Cortex of kidney (tissue), 1 donor: ENCODE measurements at places on chromosomes 6 and 20.

GRCh38 chr6:37069639-37070038, 64.2 kb downstream of the FGD2 start:
- DNase-seq: no peak

DNA sequence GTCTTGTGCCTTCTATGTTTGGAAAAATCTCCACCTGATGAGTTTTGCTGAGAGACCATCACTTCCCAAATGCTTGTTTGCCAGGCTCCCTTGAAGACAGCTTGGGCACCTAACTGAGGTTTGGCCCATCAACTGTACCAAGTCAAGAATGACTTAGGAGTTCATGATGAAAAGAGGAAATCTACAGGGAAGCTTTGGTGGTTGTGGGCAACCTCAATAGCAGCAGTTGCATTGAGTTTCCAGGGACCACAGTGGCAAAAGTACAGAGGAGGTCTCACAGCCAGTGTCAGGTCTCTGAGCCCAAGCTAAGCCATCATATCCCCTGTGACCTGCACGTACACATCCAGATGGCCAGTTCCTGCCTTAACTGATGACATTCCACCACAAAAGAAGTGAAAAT, 49.7 kb upstream of the PHACTR1 start:
- no peak for DNase-seq

- DNase-seq: no peak
Measured at GRCh38 chr20:41357424-41358163, 9.0 kb downstream of the EMILIN3 start.

GRCh38 chr20:21510414-21511384, 3.2 kb downstream of the NKX2-2 start:
- DNase-seq: no peak

- no peak for DNase-seq
Measured at GRCh38 chr20:59334651-59335300, 34.4 kb downstream of the EDN3 start.

DNA sequence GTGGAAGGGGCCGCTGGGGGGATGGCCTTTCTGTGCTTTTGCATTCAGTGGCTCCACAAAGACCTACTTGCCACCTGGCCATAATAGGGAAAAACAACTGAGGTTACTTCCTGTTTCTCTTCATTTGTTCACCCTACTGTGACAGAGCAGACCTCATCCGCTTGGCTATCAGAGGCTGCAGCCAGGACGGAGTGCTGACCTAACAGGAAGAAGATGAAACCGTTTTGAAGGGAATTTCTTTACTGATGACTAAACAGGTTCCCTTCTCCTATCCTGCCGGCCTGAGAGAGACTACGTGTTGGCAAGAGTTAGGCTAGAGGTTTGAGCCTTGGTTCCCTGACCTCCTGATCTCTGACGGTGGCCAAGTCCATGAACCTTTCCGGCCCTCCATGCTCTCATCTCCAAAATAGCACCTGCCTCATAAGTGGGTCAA, 21.3 kb downstream of the PRR18 start:
- DNase-seq: no peak

DNA sequence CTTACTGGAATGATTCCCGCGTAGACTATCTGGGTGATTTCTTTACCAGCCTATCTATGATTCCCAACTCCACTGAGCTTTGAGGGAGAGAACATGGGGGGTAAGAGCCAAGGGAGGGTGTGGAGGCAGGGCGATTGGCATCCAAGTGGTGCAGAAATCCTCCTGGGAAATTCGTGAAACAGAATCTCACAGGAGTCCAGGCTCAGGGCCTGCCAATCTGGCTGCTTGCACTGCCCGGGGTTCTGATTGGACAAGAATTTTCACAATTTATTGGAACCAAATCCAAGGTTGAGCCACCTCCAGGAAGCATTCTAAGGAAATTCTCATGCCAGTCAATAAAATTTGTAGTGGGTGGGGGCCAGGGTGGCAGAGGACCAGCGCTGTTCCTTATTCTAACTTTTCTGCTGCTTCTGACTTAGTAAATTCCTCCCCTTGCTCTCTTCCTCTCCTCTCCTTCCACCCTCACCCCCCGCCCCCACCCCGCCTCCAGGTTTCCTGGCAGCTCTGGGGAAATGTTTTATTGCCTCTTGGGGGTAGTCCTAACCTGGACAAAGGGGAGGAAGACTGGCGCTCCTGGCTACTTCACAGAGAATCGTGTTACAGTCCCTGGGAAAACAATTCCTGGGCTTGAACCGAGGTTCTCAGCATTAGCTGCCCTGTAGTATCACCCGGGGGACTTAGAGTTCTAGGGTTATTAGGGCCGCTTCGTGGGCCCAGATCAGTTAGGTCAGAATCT, 3.1 kb downstream of the BMP6 start:
- DNase-seq: no peak

GRCh38 chr6:166008441-166009369, 158.9 kb downstream of the TBXT start:
- DNase-seq: no peak

- no peak for DNase-seq
Measured at GRCh38 chr6:11527274-11527870, 10.2 kb upstream of the TMEM170B start.

DNA sequence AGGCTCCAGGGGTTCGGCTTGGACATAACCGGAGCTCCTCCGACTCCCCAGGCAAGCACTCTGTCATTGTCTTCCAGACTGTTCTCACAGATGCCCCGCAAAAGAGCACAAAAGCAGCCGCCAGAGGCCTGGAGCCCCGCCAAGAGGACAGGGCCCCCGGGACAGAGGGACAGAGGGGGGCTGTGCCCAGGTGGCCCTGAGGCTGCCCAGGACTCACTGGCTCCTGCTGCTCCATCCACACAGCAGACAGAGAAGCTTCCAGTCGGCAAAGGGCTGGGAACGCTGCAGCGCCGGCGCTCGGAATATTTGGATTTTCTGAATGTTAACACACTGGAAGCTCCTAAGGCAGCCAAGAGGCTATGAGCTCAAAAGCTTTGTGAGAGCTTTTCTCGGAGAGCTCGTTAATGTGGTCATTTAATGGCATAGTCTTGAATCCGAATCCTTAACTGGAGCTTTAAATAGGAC, 68.0 kb upstream of the QKI start:
- DNase-seq: no peak

DNA sequence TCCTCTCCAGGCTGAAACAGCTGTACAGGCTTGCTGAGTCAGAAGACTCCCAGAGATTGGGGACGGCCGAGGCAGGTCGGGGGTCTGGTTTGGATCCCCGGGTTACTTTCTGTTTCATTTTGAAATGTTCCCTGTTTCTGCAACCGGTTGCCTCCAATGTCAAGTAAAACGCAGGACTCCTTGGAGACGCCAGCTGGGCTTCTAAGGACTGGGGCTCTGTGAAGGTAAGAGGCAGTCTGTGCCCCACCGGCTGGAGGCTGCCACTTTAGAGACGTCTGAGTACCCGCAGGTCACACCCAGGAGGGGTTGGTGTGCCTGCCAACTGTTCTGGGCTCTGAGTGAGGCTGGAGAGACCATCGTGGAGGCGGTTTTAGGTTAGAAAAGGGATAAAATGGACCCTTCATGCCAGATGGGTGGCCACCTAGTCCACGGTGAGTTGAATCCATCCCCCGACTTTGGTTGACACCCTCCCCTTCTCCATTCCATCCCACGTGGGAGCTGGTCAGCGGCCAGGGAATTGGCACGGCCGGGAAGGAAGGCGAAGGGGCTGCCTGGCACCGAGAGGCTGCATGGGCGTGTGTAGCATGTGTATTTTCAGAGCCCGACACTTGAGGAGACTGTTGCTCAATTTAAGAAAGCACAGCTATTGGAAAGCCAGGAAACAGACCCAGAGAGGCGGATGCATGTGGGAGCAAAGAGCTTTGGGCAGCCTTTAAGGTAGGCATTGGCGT, 240.9 kb downstream of the PHACTR1 start:
- DNase-seq: no peak

DNA sequence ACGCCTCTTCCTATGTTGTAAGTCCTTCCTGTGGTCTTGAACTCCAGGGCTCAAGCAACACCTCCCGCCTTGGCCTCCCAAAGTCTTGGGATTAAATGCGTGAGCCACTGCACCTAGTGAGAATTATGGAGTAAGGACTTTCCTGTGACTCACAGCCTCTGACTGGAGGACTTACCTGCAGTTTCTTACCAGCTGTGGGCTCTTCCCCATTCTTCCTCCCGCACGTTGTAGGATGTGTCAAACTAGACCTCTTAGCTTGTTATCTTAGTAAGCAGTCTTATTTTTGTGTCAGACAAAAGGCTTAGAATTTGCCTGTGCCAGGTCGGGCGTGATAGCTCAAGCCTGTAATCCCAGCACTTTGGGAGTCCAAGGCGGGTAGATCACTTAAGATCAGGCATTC, 30.9 kb downstream of the BAK1 start:
- no peak for DNase-seq

DNA sequence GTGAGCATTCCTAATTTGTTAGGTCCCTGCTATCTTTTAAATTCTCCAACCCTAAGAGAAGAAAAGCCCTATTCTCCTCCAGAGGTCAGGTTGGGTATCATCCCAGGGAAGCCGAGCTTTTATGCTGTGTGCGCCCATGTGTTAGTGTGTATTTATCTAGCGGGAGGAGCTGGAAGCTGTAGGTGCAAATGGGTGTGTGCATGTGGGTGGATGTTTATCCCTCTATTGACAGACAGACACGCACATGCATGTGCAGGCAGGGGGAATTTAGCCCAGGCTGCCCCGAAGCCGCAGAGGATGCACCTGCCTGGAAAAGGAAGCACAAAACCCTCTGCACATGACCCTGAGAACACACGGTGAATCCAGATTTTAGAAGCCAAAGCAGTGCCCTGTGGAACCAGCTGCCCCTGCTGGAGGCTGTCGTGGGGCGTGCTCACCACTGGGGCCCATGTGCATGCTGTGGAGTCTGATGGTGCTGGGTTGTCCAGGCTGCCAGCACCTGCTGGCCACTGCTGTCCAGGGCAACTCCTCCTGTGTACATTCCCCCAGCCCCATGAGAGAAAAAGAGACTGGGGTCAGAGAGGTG, 397.5 kb downstream of the TAF4 start:
- no peak for DNase-seq

GRCh38 chr6:74598462-74599393, 607.1 kb downstream of the COL12A1 start:
- no peak for DNase-seq

GRCh38 chr20:39516964-39517363, 554.8 kb downstream of the DHX35 start:
- DNase-seq: no peak

DNA sequence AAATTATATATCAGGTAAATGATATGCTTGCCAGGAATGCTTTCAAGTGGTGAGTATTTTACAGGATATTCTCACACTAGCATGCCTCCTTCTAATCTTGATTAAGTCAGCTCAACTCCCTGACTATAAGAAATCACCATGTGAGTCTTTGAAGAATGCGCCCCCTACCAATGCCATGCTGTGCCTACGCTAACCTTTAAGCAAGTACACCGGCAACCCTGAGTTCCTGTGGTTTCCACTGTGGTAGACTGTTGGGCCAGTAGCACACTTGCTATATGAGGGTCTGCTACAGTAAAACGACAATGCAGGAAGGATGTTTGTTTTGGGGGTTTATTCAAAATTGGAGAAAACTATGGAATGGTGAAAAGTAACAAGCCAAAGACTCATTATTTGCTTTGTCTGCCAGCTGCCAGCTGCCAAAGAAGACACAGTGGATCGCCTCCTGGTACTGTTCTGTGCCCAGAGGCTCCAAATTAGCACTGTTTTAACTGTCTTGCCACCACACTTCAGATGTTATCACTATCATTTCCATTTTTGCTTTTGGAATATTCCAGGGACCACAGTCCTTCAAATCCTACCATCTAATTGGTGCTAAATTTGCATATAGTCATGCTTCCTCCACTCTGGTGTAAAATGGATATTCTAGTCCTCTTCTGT, 333.5 kb downstream of the RNGTT start:
- no peak for DNase-seq

DNA sequence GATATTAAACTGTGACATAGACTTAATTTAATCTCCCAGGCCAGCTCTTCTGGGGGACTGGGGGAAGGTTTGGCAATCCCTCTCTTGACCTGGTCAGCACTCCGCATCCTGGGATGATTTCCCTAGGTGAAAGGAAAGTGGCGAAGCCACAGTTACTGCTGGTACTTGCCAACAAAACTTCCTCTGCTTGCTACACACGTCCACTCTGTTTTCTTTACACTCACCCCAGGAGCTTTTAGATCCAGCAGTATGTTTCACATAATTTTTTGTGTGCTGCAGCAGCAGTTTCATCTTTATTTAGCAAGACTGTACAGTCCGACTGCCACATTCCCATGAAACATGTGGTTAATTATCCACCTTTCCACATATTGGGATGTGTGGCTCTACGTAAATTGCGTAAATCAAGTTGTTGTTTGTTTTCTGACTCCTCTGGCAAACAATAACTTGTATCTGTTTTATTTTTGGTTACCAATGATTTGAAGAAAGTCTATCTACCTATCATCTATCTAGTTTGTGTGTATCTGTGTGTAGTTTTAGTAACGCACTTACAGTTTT, 284.0 kb downstream of the PHF3 start:
- DNase-seq: no peak

DNA sequence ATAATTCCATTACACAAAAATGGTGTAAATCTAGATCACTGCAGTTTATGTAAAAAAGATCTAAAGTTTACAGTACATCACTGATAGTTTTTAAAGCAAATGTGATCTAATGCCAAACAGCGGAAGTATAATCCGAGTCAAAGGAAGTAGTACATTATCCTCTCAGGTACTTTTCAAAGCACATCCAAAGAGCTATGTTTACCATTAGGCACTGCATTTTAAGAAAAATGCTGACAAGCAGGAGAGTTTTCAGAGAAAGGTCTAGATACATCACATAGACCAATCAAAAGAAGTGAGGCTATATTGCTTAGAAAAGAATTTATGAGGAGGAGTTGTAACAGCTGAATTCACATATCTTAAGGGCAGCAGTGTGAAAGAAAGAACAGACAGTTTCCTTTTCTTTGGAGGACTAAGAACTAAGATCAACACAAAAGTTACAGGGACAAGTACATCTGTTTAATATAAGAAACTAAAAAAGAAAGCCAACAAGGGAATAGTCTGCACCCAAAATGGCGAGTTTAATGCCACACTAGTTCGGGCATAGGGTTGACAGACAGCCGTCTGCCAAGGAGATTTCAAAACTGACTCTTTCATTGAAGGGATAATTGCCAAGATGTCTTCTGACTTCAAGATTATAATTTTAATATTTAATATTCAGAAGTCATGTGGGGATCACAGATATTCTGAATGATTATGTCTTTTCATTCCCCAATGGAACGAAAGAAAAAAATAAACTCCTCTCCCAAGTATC, 1.4 kb downstream of the ZNF184 start:
- no peak for DNase-seq

DNA sequence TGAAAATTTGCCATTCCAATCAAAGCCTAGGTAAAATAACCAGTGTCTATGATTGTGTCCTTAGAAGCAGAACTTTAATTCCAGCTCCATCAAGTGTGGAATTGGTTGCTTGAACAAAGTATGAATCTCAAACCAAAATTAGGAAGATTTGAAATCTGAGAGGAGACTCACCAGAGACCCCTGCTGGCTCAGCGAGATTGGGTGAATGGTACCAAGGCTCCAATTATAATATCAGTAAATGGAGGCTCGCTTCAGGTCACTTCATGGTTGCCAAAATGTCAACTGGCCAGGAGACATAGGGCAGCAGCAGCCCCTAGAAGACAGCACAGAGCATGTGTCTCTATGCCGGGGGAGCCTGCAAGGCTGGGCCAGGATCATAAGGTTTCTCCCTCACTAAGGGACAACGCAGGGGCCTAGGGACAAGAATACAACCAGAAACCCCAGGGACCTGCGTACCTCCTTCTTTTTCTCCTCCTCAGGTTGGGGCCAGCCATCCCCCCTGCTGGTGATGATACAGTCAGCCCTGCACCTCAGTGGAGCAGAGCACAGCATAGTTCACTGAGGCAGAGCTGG, 14.0 kb downstream of the RBL1 start:
- no peak for DNase-seq

- DNase-seq: no peak
Measured at GRCh38 chr6:62999796-63000195, 211.5 kb upstream of the FKBP1C start.

- no peak for DNase-seq
Measured at GRCh38 chr20:43824309-43825050, 90.2 kb upstream of the TOX2 start.
